Stimulated activated CD4-positive, alpha-beta T cell treated with anti-CD3 and anti-CD28 coated beads, TNF-alpha, amount 100 ng/mL, for 1 hour (primary cell): ENCODE measurements at places on chromosomes 6 and 20.

- DNase-seq = no peak
Measured at GRCh38 chr20:59028812-59029211, 3.3 kb downstream of the ATP5F1E start.

GRCh38 chr6:7986219-7986618 lies 75.6 kb upstream of the TXNDC5 start:
- DNase-seq = no peak

GRCh38 chr20:36628076-36628475 lies 17.9 kb downstream of the SLA2 start:
- no peak for DNase-seq

DNA sequence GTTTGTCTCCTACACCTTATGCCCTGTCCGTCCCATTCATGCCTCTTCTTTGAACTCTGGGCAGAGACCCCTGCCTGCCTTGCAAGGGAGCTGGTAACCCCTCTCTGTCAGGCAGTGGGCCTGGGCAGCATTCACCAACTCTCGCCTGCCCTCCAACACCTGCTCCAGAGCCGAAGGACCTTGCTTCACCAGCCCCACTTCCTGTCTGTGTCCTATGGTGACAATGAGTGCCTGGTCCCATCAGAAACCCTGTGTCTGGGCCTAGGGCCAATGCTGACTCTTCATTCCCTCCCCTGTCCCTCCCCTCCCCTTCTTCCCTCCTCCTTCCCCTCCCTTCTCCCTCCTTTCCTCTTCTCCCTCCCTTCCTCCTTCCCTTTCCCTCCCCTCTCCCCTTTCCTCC lies 22.8 kb upstream of the PCMTD2 start:
- DNase-seq = no peak

- no peak for DNase-seq
Measured at GRCh38 chr20:4161401-4162251, 146.3 kb upstream of the RNF24 start.

DNA sequence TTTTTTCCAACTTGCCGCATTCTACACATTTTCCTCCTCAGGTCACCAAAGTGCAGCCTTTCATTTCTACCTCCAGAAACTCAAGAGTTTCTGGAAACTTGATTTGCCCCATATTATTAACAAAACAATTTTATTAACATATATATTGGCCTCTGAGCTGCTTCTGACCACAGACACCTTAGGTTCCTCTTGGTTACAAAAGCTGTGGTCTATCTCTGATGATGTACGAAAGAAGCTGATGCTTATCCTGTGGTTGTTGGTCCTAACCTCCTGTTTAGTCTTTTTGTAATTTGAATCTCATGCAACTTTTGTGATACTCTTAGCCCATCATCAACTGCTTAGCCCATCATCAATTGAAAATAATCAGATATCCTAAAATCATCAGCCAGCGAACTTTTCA lies 735.7 kb downstream of the KIF16B start:
- no peak for DNase-seq

GRCh38 chr6:53943395-53943794 lies 148.6 kb downstream of the LRRC1 start:
- DNase-seq = no peak

GRCh38 chr20:58839474-58839874 lies 11.2 kb downstream of the GNAS-AS1 start:
- no peak for DNase-seq

DNA sequence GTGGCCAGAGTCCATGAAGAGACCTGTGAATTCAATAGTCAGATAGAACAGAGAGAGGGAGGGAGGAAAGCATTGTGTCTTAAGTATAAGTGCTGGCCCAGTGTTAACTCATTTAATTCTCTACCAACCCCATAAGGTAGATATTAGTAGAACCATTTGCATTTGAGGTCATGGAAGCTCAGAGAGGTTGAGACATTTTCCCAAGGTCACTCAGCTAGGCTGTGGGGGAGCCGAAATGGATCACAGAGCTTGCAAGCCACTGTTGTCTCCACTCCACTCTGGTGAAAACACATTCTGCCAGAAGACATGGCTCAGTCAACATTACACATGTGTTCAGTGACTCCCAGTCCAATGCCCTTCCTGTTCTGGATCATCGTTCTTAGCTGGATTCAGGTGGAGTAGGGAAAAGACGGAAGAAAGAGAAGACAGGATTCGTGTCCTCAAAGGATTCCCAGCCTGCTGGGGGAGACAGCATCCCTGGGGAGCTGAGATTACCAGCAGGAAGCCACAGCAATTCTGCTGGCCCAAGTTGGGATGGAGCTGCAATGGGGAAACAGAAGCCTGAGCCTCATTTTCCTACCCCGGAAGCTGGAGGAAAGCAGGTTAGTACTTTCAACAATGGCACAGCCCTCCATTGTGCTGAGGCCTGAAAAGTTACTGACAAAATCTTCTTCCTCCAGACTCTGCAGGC lies 27.0 kb upstream of the MDGA1 start:
- DNase-seq = no peak

DNA sequence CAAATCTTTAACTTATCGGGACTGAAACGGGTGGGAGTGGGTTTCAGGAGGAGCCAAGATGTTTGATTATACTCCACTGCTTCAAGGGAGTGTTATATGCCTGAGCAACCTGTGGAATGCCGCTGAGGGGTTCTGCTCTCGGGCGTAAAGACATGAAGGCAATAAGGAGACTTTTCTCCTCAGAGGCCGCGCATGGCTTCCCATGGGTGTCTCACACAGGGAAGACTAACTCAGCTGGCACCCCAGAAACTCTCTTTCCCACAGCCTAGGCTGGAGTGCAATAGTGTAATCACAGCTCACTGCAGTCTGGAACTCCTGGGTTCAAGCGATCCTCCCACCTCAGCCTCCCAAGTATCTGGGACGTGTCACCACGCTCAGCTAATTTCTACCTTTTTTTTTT lies 5.1 kb upstream of the C20orf141 start:
- DNase-seq = no peak

- no peak for DNase-seq
Measured at GRCh38 chr20:23670361-23670760, 18.5 kb downstream of the CST4 start.

DNA sequence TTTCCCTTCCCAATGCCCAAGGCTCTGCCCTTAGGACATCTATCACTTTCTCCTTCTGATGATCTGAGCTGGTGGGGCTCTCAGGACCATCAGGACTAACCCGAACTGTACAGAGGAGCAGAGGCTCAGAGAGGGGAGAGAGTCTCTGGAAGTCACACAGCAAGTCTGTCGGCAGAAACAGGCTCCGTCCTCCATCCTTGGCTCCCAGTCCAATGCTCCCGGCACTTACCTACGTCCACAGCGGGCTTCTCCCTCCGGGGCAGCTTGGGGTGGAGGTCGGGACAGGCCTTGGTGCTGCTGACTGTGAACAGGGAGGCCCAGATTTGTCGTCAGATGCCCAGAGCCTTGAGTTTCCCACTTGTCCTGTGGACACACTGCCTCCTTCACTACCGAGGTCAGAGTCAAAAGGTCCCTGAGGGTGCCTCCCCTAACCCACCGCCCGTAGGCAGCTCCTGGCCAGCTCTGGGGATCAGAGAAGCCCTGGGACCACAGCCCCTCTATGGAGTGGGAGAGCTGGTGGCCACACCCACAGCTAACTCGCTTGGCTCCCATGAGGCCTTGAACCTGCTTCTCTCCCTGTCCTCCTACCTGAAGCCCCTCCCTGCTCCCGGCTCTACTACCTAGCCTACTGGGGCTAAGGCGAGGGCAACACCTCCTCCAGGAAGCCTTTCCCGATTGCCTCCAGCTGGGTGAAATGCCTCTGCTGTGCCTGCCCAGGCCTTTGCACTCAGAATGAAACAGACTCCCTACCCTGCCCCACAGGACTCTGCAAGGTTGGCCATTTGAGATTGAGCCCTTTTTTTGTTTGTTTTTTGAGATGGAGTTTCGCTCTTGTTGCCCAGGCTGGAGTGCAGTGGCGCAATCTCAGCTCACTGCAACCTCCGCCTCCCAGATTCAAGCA lies 22.6 kb downstream of the VSTM2L start:
- no peak for DNase-seq

DNA sequence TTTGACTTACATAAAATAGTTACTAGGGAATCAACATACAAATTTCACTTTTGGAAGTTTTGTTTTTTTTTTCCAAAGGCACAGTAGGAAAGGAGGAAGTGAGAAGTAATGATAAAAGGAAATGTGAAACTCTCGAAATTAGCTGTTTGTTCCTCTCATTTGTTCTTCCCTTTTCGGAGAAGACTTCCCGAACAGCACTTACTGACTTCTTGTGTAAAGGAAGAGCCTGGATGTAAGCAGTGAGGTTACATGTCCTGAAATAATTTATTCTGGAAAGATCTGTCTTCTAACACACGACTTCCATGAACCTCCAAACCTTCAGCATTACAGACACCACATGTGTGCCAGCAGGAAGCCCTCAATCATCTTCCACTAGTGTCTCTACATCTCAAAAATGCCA lies 59.1 kb downstream of the KIF16B start:
- DNase-seq = no peak

- no peak for DNase-seq
Measured at GRCh38 chr6:142857796-142858555, 87.0 kb downstream of the HIVEP2 start.

DNA sequence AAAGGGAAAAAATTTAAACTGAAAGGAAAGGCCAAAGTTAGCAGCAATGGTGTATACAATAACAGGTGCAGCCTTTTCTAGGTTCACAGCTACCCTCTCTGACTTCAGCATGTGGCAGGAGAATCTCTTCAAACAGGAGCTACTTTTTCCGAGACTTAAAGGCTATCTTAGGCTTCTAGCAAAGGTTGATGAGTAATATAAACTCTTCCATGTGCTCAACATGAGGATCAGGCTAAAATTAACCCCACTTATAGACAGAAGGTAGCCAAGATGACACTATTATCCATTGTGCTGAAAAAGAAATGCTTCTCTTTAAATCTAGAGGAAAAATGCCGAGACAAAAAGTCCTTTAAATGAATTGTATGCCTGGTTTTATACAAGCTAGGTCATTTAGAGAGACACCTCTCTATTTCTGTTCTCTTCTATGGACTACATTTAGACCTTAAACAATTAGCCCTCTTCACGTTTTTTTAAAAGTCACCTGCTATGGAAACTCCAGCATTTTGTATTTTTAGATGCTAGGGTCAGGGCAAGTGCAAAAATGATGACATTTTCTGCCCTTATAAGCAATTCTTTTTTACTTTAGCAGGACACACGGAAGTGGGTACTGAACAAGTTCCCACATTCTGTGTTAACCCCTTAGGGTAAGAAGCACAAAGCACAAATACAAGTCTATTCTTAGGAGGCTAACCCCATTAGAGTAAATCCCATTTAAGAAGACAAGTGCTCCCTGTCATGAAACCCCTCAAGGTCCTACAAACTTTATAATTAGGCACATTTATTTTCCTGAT lies 216.8 kb upstream of the CITED2 start:
- DNase-seq = no peak

DNA sequence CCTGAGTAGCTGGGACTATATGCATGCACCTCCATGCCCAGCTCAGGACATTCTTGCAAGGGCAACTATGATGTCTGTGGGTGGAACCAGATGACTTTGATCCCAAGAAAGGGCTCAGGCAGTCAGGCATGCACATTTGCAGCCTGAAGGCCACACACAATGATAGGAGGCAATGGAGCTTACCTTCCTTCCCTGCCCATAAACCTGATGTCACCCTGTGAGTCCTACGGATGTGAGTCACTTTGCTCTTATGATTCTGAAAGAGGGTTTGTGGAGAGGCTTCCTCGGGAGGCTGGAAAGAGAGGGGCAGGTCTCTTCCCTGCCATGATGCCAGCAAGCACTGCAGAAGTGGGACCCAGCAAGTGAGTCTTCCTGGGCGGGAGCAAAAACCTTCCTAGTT lies 202.4 kb downstream of the LY86 start:
- no peak for DNase-seq

- DNase-seq = no peak
Measured at GRCh38 chr6:148799647-148800046, 52.8 kb downstream of the UST start.

DNA sequence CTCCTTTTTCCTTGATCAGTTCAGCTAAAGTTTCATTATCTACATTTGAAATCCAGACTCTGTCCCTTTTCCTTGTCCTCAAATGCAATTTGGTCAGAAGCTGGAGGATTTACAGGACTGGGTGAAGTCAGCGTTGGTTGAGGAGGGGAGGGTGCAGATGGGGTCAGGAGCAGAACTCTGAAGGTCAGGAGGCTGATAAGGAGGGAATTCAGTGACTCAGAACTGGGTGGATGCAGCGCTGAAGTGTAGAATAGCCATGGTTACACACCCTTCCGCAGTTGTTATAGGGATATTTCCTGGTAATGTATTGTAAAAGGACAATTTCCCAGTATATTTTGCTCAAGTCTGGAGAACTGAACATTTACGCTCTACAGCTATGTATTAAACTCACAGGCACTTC lies 133.1 kb upstream of the FOXA2 start:
- DNase-seq = no peak

GRCh38 chr20:32465092-32465900 lies 107.2 kb downstream of the ASXL1 start:
- no peak for DNase-seq

DNA sequence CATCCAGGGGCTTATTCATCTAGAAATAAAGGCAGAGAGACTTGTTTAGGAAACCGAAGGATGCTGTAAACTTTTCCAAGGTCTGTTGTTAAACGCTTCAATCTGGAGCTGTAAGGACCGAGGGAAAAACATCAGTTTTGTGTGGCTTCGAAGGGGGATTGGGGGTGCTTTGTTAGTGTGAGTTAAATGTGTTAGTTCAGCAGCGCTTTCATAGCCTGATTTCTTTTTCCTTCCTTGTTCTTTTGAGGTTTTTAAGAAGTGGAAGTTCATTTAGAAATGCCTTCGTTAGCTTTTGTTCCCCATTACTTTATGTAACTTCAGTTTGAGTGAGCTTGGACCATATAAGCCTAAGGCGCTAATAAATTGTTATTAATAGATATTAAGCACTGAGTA lies 1.5 kb downstream of the ANKS1A start:
- no peak for DNase-seq

GRCh38 chr6:166411721-166412151 lies 29.0 kb upstream of the MPC1 start:
- DNase-seq = no peak

DNA sequence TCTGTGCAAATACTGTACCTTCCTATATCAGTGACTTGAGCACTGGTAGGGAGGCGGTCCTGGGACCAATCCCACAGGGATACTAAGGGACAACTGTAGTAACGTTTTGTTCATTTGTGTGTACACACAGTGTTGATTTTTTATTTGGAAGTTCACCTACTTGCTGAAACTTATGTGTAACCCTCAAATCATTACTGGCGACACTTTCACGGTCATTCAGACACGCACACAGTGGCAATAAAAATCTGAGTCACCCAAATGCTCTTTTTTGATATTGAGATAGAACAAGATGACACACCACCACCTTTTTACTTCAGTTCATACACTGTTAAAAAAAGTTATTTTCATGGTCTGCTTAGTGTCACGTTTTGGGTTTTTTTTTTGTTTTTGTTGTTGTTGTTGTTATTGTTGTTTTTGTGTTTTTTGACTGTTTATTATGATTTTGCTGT lies 79.8 kb downstream of the QKI start:
- no peak for DNase-seq

- no peak for DNase-seq
Measured at GRCh38 chr6:12047304-12047703, 35.2 kb downstream of the HIVEP1 start.

DNA sequence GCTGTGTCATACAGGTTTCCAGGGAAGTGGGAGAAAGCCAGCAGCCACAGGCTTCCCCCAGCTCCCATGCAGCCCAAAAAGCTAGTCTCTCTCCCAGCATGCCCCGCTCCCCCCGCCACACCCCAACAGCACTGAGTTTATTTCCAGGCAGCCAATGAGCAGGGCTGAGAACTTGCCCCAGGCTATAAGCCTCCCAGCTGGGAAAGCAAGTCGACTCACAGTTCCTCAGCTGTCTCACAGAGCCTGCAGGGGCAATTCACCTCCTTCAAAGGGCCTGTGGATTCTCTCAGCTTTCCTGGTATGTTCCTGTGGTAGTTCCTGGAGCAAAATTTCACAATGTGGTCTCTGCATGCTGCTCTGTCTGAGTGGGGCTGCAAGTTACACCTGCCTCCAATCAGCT lies 34.2 kb downstream of the PAX1 start:
- DNase-seq = no peak
